Posterior vena cava (tissue), 2 donors: ENCODE measurements at places on chromosomes 4 and X. TPM values are rescaled to one million over a fixed set of nuclear protein-coding genes. Genes with fewer than 3 reads are reported as not detected.
A peak's percentile ranks its signal among the peaks of the same experiment; 100 is the strongest.

DNA sequence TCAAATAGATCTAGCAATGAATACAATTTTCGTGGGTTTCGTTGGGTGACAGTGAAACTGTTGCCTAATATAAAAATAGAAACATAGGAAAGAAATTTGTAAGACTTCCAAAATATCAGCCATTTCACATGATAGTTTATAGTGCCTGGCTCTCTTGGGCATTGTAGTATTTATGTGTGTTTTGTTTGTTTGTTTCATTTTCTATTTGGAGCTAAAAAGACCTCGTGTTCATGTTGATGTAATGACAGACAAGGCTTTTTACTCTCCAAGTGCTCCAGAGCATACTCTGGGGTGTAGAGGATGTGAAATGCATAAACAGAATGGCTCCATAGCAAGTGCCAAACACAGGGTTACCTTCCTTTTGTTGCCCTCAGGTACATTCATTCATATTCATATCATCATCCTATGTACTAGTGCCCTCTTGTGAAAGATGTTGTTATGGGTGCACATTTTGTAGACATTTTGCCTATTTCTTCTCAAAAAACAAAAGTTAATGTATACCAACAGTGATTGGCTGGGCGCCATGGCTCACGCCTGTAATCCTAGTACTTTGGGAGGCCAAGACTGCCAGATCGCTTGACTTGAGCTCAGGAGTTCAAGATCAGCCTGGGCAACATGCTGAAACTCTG, 100.7 kb upstream of the AMOT start:
- no peak for DNase-seq

DNA sequence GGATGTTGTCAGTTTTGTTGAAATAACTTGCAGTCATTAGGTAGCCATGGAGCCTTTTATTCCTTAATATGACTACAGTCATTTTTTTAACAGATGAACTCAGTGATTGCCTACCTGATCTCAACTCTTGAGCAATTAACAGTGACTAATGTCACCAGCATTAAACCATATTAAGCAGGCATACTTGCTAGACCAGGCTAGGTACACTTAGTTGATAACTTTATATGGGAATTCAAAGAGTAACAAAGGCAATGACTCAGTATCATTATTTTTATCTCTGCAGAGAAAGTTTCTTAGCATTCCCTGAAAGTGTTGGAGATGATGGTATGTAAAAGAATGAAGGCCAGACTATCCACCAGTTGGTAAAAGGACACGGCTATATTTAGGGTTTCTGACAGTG, at the start of gene C4orf54:
Gene C4orf54, minus strand, starts transcription at position 31 of the 400 bp plus-strand sequence. CDS start 3,180 bp downstream, outside the sequence.
- DNase-seq: no peak

DNA sequence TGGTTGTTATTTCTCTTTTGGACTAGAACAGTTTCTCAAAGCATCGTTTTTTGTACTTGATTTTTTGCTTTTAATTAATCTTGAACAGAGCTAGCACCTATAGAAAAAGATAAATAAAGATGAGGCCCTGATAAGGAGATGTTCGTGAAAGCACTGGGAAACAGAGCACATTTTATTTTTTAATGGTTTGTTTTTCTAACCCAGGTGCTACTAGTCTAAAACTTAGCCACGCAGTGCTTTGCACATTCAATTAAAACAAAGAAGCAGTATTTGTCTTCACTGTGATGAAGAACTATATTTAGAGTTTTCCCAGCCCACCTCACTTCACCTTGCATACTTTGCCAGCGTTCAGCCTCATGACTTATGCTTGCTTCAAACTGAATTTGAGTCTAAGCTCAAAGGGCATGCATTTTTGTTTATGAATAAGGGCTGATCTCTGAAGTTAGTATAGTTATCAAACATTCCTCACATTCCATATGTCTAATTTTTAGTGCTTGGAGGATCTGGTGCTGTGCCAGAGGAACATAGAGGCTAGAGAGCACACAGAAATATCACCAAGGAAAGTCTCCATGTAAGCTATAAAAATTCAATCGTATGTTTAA, 76.7 kb downstream of the WWC2 start:
- DNase-seq: no peak

- DNase-seq: no peak
These were observed 3.2 kb downstream of the DGKQ start for GRCh38 chr4:970046-970745.

DNA sequence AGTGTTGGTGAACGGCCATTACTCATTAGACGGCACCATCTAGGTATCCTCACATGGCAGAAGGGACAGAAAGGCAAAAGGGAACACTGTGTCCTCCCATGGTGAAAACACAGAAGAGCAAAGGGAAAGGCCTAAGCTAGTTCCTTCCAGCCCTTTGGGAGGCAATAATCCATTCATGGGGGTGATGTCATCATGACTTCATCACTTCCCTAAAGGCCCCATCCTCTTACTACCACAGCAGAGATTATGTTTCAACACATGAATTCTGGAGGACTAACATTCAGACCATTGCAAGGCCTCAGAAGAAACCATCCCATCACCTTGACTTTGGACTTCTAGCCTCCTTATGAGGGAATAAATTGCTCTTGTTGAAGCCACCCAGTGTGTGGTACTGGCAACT, 238.2 kb downstream of the MGST2 start:
- DNase-seq: no peak

DNA sequence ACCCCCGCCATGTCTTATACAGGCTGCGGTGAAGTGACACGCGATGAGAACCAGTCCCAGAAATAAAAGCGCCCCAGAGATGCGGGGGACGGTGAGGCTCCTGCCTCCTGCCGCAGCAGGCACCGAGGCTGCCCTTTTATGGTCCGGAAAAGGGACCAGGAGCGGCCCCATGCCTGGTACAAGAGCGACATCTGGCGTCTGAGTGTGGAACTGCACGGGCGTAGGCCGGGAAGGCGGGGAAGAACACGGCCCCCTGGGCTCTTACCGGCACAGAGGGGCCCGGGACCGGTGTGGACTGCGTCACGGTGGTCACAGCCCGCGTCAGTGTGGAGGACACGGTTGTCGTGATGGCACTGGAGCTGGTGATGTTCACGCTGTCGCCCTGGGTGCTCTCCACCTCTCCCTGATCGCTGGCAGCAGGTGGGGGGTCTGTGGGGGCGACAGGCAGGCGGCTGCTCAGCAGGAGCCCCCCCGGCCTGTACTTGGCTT, 8.9 kb upstream of the RENBP start:
- DNase-seq: peak; percentile 95

GRCh38 chr4:185965426-185966384, 103.3 kb upstream of the TLR3 start:
- no peak for DNase-seq

DNA sequence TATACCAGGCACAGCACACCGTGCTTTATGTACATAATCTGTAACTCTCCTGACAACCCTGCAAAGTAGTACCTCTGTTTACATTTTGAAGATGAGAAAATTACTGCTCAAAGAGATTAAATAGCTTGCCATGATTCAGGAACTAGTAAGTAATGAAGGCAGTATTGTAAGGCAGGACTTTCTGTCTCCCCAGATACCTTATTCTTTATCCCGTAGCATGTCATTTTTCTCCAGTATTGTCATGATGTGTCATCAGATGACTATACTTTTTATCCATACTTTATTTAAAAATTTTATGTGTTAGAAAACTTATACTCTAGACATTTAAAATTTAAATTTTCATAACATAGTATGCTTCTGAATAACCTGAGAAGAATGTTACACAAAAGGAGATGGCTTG, 188.3 kb upstream of the NUDT6 start:
- DNase-seq: no peak

GRCh38 chrX:19875050-19875431, 12.4 kb downstream of the SH3KBP1 start:
- DNase-seq: no peak

- DNase-seq: no peak
These were observed 25.8 kb downstream of the OTUD6A start for GRCh38 chrX:70087857-70088630.

- no peak for DNase-seq
These were observed 53.8 kb downstream of the PACRGL start for GRCh38 chr4:20754036-20754435.

- no peak for DNase-seq
These were observed 15.9 kb downstream of the SH3TC1 start for GRCh38 chr4:8215001-8215427.

GRCh38 chr4:137378821-137379220, 153.5 kb downstream of the PCDH18 start:
- no peak for DNase-seq

- DNase-seq: no peak
These were observed 33.6 kb downstream of the ELOVL6 start for GRCh38 chr4:110164856-110165255.

DNA sequence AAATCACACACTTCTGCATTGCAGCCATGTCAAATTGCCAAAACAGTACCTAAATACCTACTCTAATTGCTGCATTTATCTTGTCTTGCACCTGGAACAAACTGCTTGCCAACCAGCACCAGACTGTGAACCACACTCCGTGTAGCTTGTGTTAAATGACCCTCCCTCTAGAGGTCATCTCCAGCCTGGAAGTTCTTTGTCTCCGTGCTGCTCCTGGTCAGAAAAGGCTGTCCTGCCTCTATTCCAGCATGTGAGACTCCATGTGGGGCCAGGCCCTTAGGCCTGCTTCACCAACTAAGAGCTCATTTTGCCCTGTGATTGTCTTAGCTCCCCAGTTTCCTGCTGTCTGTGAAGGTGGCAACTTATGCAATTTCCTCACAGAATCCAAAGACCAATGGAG, 28.3 kb downstream of the CNGA2 start:
- DNase-seq: no peak

DNA sequence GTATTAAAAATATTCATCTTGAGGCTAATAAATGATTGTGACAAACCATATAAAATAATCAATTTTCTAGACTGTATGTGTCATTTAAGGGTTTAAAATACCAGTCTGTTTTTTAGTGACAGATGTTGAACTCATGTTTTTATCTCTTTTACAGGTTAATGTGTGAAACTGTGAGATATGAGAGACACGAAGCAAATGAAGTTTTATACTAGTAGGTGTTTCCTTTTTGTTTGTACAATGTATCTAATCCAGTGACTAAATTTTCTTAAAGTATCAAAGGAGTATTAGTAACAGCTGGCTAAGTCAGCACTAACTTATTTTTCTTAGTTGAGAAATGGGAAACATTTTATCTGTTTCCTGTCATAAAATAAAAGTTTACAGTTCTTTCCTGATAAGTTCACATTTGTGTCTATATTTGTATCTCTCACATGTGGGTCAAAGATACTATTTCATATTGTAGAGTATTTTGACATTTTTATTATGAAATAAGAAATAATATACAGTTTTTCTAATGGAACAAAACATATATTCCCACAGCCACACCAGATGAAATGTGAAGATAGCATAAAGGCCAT, 90.3 kb downstream of the RAPGEF2 start:
- DNase-seq: no peak

GRCh38 chr4:185128272-185129119, 14.6 kb upstream of the SLC25A4 start:
- peak; percentile 81 for DNase-seq

GRCh38 chr4:28073860-28074555, 1213.4 kb downstream of the STIM2 start:
- no peak for DNase-seq

DNA sequence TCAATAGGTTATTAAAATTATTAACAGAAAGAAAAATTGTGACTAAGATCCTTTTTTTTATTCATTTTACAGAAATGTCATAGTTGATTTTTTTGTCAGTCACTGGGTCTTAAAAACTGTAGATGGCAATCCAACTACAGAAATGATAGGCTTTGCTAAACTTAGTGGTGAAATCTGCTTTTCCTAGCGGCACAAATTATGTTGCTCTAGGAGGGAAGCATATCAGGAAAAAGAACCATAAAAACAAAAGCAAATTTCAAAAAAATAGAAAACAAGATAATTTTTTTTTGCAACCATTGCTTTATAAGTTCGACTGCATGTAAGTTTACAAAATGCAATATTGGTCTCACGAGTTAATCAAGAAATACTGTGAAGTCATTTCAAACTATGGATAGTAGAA, 443.5 kb upstream of the IGFBP7 start:
- no peak for DNase-seq

- peak; percentile 93 for DNase-seq
These were observed 7.8 kb upstream of the SH3TC1 start for GRCh38 chr4:8191136-8191747.

The KLHL34 gene
- total RNA-seq: not detected

The MAGEA4 gene
- not detected for total RNA-seq

The SRPX2 gene
- 40.3 TPM for total RNA-seq

The MAGEA12 gene
- not detected for total RNA-seq

The TMEM255A gene
- 1.6 TPM for total RNA-seq

The HTR2C gene
- total RNA-seq: not detected

The MAMLD1 gene
- total RNA-seq: 10.9 TPM

The TLR2 gene
- total RNA-seq: 39.8 TPM

The NXF2B gene
- total RNA-seq: not detected

The ZDHHC15 gene
- 2.2 TPM for total RNA-seq
